ENCODE measurements at places on chromosomes 5 and 9. TPM values are rescaled to one million over a fixed set of nuclear protein-coding genes. Genes with fewer than 3 reads are reported as not detected.

Gene CNTFR
- total RNA-seq: not detected

Gene ARL14EPL
- total RNA-seq: not detected

DNA sequence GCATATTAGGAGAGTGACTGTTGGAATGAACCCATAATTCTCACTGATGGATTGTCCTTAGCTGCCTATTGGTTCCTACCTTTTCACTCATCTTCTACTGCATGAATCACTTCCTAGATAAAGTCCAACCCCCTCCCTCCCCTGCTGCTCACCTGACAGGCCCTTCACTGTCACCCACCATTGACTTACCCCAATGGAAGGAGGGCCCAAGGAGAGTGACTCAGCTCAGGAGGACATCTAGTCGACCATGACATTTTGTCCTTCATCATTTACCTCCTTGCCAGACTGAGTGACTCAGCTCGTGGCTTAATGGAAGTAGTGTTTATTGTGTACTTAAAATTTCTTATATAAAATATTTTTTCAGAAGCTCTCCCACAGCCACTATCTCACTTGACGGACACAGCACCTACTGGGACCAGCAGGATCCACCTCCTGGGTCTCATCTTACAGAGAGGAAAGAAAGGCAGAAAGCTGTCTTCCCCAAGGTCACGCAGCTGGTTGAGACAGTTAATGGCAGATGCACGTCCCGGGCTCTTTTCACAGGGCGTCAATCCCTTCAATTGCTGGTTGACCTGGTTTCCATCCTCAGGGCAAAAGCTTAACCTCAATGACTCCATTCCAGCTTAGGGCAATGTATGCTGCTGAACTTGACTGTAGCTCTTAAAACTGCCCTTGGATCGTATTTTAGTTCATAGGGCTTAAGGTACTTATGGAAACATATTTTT, 142.3 kb downstream of the MARCHF11 start:
- DNase-seq: no peak

- no peak for DNase-seq
Measured at GRCh38 chr9:34479431-34479866, 20.8 kb downstream of the DNAI1 start.

- DNase-seq: no peak
Measured at GRCh38 chr9:33178972-33179697, 12.0 kb upstream of the B4GALT1 start.

- no peak for DNase-seq
Measured at GRCh38 chr9:118276784-118277183, 572.6 kb downstream of the TLR4 start.

All from bronchial epithelial cell (primary cell).